ENCODE measurements at places on chromosomes 2 and 18. TPM values are rescaled to one million over a fixed set of nuclear protein-coding genes. Genes with fewer than 3 reads are reported as not detected.

CDH2 gene
- 0.37 TPM for total RNA-seq

MC2R gene
- total RNA-seq, result not detected

SPHKAP gene
- not detected for total RNA-seq

DOK1 gene
- 23.5 TPM for total RNA-seq

PAIP2B gene
- 2.4 TPM for total RNA-seq

LBX2 gene
- total RNA-seq, result 0.18 TPM

IL1RL1 gene
- 0.10 TPM for total RNA-seq

DNA sequence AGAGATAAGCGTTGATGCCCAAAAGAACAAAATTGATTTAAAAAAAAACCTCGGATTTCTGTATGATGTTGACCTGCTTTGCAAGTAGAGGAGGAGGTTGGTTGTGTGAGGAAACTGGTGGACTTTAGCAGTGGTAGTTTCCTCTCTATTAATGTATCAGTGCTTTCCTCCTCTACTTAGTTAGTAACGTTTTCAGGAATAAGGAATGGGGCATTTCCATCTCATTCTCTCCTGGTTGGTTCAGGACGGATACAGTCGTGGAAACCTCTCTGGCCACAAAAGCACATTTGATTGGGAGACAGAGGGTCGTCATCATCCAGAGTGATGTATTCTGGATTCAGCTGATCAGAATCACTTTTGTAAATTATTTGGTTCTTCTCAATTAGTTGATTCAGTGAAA is 1.5 kb downstream of the FHOD3 start:
- DNase-seq, result no peak

DNA sequence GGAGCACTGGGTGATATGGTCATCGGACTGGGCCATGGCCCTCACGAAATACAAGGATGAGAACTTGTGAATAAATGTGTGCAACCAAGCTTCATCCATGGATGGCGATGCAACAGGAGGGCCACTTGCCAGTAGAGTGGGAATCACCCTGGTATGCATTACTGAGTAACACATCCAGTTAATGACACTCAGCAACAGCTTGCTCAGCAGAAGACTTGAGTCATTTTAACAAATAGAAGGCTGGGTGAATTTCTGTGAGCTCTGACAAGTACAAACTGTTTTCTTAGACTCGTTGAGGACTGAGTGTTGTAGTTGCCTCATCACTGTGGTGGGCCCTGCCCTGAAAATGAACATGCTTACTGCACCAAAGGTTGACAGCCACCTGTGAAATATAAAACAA is 221.6 kb downstream of the NCKAP5 start:
- no peak for DNase-seq

DNA sequence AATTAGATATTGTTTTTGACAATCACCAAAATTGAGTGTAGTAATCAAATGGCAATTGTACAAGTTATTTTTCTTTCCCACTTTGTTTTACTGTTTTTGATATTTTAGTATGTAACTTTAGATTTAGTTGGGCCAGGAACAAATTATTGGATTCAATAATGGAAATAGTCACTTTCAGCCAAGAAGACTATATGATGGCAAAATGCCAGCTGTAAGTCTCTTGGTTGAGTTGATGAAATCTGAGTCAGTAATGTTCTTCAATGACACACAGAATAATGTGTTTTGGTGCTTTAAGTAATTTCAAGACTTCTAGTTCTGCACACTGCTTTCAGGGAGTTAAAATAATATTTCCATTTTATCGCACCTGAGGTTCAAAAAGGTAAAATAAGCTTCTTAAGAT is 2022.0 kb upstream of the CELF4 start:
- no peak for DNase-seq

- DNase-seq, result no peak
Measured at GRCh38 chr2:38650717-38651116, 15.2 kb upstream of the GALM start.

DNA sequence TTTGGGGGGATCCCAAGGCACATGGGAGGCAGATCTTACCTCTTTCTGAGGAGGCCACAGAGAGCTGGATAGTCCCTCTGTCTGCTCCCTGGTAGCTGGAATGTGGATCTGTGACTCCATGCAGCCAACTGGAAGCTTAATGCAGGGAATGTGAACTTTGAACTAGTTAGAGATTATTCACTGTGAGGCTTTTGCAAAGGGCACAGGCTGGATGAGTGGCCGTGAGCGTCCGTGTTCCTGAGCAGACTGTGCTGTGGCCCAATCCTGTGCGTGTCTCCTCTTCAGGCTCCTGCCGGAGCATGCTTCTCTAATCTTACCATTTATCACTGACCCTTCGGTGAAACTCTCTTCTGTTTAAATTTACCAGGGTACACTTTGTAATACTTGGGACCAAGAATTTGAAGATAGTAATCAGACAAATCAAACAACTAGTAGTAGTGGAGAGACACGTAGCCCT is 187.6 kb downstream of the PTPRM start:
- DNase-seq, result no peak

GRCh38 chr2:240512666-240513535 is 44.9 kb downstream of the ANKMY1 start:
- no peak for DNase-seq

DNA sequence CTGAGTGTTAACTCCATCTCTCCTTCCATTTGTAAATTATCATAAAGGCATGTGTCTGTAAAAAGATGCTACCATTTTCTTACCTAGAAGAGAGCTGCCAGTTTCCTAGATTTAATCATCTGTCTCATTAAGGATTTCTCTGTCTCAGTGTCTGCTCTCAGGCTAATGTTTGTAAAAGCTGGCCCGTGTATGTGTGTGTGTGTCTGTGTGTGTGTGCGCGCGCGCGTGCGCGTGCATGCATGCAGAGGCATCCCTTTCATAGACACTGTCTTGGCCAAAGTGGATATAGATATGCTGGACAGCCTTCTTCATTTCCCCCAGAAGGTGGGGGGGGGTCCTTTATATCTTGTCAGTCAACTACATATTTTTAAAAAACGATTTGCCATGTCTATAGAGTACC is 18.9 kb downstream of the MGAT5 start:
- no peak for DNase-seq

DNA sequence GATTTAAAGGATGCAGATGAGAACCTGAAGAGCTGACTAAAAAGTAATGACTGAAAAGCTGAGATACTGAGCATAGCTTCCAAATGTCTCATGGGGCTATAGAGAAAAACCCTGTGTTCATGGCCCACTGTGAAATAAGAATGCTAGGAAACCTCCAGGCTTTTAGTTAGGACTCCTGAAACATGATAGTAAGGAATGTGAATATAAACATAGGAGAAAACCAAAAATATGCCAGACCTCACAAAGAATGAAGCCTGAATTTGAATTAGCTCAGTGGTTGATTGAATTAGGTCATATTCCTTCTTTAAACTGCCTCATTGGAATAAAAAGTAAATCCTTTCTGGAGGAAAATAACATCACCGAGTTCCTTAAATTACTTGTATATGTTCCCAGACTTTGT is 194.5 kb upstream of the NXPH2 start:
- no peak for DNase-seq

- no peak for DNase-seq
Measured at GRCh38 chr2:197986977-197987376, 182.6 kb downstream of the PLCL1 start.

DNA sequence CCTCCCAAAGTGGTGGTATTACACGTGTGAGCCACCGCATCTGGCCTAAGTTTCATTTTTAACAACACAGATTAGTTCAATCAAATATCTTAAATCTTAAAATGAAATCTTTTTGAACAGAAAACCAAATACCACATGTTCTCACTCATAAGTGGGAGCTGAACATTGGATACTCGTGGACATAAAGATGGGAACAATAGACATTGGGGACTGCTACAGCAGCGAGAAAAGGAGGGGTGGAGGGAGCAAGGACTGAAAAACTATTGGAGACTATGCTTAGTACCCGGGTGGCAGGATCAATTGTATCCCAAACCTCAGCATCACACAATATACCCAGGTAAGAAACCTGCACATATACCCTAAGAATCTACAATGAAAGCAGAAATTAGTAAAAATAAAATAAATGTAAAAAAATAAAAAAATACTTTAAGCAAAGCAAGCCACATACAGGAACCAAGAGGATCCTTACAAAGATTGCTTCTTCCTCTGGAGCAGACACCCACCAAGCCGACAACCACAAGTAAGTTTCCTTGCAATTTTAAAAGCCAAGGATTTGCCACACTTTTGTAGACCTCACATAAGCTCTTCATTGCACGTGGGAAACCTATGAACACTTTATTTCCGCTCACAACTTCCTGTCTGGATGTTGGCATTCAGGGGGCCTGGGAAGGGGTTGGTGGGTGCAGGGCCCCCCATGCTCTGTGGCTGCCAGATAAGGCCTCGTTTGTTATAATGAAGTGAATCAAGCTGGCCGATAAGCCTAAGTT is 147.9 kb downstream of the MYCN start:
- no peak for DNase-seq

GRCh38 chr2:15355386-15355785 is 205.7 kb downstream of the NBAS start:
- DNase-seq, result no peak

DNA sequence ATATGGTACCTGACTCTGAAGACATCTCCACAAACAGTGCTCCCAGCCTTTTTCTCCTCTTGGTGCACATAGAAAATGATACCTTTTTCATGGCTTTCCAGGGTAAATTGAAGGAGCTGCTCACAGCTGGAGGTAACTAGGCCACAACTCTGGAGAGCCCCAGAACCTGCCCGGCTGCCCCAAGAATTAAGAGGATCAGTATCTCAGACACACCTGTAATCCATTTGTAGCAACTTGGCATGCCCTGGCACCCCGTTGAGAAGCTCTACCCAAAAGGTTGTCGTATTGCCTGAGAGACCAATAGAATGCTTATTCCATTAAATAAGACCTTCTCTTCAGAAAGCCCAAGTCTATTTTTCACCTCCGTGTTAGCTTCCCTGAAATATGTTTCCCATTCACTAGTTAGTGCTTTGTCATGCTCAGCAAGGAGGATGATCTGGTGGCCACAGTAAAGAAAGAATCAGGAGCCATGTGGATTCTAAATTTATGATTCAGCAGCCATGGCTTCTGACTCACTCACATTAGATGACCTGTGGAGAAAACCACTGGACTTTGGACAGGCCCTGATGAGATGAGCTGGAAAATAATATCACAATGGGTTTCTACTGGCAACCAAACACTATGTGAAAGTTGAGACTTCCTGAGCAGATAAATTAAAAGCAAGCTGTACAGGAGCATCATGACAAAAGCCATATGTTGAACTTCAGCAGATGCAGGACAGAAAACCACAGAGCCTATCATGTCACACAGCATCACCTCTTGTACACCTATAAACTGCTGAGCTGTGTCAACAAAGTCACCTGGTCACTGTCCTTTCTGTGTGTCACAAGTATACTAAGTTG is 253.3 kb upstream of the OSR1 start:
- no peak for DNase-seq

- DNase-seq, result no peak
Measured at GRCh38 chr2:126909781-126910180, 11.1 kb downstream of the TEX51 start.

- no peak for DNase-seq
Measured at GRCh38 chr2:48424866-48425265, 105.1 kb upstream of the STON1 start.

DNA sequence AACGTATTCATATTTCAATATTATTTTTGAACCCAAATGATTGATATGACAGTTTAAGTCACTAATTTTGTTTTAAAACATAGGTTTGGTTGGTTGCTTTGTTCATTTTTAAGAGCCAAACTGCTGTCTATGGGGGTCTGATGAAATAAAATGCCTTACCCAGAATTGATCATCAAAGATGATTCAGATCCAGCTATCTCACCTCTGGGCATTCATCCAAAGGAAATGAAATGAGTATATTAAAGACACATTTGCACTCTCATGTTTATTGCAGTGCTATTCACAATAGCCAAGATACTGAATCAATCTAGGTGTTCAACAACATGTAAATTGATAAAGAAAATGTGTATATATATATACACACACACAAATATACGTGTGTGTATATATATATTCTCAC is 326.9 kb upstream of the GULP1 start:
- DNase-seq, result no peak

GRCh38 chr2:145692971-145693478 is 1173.1 kb upstream of the ZEB2 start:
- DNase-seq, result no peak

GRCh38 chr2:30894498-30895119 is 87.4 kb upstream of the CAPN13 start:
- no peak for DNase-seq

DNA sequence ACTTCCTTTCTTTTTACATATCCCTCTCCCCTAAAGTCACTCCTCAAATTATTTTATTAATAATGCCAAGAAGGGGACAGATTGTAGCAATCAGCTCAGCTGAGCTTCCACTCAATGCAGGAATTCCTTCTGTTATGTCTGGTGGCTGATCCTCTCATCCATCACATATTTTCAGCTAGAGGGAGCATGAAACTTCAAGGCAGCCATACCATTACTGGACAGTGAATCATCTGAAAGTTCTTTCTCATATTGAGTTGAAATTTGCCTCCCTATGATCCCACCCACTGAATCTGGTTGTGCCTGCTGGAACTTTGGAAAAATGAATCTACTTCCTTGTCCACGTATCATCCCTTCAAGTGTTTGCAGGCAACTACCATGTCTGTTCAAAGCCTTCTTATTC is 11.2 kb downstream of the ZNF385B start:
- DNase-seq, result no peak

DNA sequence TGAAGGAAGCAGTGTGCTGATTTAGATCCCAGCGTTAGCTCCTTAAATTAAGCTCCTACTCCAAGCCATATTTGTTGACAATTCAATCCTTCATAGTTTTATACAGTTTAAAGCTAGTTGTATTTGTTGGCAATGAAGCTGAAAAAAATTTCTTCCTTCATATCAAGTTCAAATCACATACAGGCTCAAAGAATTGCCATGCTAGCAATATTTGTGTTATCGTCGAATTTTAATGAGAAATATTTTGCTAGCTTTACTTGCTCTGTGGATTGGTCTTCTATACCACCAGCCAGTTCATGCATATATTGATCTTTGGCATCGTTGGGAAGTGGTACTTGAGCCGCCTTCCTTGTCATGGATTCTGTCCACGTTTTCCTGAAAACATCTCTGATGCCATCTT is 204.6 kb upstream of the HDAC4 start:
- DNase-seq, result no peak

GRCh38 chr18:28086670-28087552 is 90.0 kb downstream of the CDH2 start:
- no peak for DNase-seq

DNA sequence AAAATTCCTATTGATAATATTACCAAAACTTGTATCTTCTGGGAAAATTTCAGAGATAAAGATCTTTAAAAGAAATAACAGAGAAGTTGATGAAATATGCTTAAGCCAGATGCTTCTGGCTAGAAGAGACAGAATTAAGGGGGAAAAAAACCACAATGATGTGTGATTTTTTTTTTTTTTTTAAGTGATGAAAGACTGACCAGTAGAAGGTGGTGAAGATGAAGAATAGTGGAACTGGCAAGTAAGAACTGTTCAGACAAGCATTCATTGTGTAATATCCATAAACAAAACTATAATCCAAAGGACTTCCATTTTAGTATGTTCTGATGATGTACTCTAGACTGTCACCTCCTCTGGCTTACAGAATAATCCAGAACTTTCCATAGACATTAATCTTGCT is 89.8 kb downstream of the INO80D start:
- no peak for DNase-seq
